Dermis microvascular lymphatic vessel endothelial cell (primary cell): ENCODE measurements at places on chromosomes 11 and 22. TPM values are rescaled to one million over a fixed set of nuclear protein-coding genes. Genes with fewer than 3 reads are reported as not detected.

GRCh38 chr11:14546672-14547071, 26.5 kb upstream of the PSMA1 start:
- no peak for DNase-seq

- DNase-seq, result no peak
Observed at GRCh38 chr22:19784384-19785175, 24.0 kb downstream of the TBX1 start.

DNA sequence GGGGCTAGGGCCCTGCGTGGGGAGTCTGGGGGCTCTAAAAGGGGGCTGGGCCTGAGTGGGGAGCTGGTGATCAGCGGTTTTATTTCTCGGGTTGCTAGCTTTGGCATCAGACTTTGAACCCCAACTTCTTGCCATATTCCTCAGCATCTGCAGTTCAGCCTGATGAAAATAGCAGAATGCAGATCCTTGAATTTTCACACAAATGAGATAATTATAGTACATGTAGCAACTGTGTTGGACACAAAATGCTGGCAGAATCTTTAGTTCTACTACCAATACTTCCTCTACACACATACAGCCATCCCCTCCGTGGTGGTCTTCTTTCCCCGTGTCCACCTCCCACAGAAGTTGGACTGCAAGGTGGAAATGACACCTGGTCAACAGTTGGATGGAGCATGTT, 1.5 kb downstream of the ZC3H7B start:
- DNase-seq, result no peak

GRCh38 chr11:20451568-20451967, 64.1 kb downstream of the PRMT3 start:
- no peak for DNase-seq

GRCh38 chr22:44407987-44408828, 89.8 kb downstream of the RTL6 start:
- no peak for DNase-seq

DNA sequence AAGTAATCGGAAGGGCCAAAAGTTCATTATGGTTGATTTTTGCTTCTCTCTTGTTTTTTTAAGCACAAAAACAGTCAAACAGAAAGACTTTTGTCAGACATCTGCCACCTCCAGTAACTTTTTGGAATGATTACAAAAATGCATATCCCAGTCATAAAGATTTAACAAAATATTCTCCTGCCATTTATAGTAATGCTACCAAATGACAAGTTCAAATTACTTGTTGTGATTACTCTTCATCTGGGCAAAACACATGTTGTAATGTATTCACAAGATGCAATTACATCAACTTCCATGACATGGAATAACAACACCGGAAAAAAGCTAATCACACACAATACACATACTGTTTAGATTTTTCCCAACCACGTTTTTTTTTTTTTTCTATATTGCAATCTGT, 1017.5 kb upstream of the TENM4 start:
- DNase-seq, result no peak

- DNase-seq, result no peak
Observed at GRCh38 chr22:40423310-40423688, 52.9 kb downstream of the SGSM3 start.

GRCh38 chr22:45934659-45935341, 42.2 kb downstream of the WNT7B start:
- peak; percentile 14 for DNase-seq

GRCh38 chr11:33616552-33616951, 84.1 kb downstream of the C11orf91 start:
- no peak for DNase-seq

- no peak for DNase-seq
Observed at GRCh38 chr11:121968638-121969037, 147.4 kb downstream of the BLID start.

DNA sequence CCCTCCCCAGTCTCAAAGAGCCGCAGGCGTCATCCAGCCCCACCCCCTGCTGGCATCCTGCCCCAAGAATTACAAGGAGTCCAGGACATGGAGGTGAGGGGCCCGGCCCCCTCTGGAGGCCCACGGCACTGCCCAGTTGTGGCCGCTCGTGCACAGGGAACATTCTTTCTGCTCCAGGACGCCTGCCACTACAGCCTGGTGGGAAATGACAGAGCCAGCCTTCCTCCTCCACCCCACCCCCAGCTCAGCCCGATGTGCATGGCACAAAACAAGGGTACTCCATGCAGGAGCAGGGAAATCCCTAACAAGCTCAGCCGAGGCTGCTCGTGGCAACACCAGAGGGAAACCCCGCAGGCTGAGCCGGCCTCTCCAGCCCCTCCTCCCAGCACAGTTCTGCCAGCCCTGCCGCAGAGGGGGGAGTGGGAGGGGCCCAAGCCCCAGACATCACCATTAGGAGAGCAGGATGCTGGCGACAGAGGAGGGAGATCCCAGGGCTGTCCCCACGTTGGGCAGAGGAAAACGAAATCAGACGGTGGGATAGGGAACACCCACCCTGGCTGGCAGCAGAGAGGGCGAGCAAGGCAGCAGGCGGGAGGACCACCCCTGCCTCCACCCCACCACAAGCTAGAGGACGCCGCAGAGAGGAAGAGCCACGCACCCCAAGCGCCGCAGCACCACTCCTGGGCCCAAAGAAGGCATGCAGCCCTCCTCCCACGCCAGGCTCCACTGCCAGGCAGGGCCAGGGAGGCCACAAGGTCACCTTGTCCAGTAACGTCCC, 10.0 kb downstream of the IGSF9B start:
- DNase-seq, result no peak

GRCh38 chr11:92852946-92853345, 116.5 kb upstream of the MTNR1B start:
- DNase-seq, result no peak

DNA sequence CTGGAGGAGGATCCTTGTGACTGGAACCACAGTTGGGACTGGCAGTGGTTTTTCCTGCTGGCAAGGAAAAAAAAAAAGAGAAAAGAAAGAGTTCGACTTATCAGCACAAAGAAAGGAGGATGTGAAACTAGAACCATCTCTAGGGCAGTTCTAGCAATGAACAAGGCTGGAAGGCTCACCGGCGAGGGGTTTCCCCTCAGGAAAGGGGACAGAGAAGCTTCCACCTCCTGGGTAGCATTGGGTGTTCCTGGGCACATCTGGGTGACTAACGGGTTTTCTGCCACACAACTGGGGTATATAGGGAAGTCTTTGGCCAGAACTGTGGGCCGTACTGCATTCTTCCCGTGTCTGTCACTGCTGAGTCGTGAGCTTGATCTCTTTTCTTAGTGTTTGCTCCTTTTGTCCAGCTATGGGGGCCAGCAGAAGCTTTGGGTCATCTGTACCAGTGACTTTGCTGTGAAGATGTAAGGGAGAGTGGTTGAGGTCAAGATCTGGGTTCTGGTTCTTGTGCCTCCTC, 109.4 kb upstream of the OR4B1 start:
- no peak for DNase-seq

- no peak for DNase-seq
Observed at GRCh38 chr11:25733777-25734176, 598.2 kb upstream of the ANO3 start.

DNA sequence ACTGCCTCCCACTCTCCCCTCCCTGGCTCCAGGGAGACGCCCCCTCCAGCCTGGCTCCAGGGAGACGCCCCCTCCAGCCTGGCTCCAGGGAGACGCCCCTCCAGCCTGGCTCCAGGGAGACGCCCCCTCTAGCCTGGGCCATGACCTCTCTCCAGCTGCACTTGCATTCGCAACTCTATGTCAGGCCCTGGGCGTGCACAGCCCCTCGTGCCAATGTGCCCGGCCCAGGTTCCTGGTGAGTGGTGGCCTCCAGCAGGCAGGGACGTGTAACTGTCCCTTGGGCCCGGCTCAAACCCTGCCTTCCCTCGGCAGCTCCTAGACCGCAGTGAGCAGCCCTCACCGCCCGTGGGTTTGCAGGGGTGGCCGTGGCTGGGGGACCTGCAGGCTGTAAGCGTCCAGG, 6.9 kb downstream of the MUC6 start:
- no peak for DNase-seq

DNA sequence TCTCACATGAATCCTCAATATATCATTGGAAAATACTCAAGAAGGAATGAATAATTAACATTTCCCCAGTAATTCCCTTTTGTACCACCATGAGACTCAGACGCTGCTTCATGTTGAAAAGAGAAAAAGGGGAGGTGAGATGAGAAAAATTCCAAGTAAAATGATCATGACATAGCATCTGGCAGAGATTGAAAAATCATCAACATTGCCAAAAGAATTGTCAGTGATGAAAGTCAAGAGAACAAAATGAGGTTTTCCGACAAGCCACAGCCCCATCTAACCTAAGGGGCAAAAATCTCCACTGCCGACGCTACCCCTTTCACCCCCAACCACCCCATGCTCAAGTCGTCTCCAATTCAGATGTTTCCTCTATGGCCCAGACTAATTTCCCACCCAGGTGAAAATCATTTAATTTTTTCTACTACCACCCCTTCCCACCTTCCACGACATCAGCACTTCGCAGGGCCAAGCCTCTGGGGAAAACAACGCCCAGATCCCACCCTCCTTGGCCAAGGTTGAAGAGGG, 1.2 kb downstream of the RAB6A start:
- peak; percentile 39 for DNase-seq

GRCh38 chr11:105357764-105358163, 218.2 kb upstream of the CARD18 start:
- DNase-seq, result no peak

DNA sequence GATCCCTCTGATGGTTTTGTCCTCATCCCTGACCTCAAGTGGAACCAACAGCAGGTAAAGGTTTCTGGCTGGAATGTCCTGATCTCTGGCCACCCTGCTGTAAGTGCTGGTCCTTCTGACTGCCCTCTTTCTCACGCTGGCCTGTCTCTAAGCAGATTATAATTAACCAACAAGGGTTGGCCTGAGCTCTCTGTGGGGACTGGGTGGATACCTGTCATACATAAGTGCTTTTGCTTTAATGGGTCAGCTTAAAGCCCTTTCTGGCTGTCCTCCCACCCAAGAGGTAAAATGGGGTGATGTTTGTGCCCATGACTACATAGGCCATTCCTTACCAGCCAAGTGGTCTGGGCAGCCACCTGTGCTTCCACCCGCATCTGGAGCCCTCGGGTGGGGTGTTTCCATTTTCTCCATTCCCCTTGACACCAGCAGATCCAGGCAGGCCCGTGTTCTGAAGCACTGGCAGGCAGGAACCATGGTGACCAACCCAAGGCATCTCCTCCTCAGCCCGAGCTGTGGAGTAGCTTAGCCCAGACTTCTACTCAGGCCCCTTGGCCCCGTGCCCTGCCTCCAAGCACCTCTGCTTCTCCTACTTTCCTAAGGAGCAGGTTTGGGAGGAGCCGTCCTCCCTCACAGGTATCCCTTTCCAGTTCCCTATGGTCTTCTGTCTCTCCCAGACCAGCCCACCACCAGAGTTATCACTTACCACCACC, 17.0 kb upstream of the ST3GAL4 start:
- no peak for DNase-seq

DNA sequence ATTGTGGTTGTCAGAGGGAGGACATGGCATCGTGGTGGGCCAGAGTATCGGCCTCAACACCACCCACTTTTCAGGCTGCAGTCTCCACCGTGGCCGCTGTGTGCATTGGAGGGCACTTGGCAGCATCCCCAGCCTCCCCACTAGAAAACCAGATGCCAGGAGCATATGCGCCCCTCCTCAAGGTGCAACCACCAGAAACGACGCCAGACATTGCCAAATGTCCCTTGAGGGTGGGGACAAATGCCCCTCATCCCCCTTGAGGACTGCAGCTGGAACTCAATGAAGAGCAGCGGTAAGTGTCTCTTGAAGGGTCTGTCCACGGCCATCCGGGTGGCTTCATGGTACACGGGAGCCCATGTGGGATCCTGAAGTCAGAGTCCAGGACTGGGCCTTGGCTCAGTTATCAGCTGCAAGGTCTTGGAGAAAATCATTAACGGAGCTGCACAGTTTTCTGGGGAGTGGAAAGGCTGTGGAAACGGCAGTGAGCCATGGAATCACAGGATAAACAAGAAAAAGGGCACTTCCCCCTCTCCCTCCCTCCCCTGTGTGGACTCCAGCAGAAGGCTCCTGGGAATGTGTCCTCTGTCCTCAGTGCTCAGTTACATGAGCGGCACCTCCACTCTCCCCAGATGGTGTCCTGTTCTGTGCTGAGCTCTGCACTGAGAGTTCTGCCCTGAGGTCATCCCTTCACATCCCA, 324.4 kb upstream of the B3GAT1 start:
- no peak for DNase-seq

DNA sequence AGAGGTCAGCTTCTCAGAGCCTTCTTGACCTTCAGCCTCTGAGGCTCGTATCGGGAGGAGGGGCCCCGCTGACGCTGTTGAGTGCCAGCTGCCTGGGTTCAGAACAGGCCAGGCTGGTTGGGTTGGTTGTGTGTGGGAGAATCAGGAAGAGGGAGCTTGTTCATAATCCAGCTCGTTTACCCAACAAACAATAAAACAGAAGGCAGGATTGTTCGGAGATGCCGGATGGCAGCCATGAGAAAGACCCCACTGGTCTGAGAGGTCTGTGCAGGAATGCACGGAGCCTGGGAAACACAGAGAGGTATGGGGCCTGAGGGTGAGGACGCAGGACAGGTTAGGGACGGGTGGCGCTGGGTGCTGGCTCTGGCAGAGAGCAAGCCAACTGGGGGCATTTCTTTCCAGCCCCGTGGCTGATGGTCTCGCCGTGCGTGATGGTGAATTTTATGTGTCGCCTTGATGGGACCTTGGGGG, 31.6 kb upstream of the SHANK2 start:
- no peak for DNase-seq

DNA sequence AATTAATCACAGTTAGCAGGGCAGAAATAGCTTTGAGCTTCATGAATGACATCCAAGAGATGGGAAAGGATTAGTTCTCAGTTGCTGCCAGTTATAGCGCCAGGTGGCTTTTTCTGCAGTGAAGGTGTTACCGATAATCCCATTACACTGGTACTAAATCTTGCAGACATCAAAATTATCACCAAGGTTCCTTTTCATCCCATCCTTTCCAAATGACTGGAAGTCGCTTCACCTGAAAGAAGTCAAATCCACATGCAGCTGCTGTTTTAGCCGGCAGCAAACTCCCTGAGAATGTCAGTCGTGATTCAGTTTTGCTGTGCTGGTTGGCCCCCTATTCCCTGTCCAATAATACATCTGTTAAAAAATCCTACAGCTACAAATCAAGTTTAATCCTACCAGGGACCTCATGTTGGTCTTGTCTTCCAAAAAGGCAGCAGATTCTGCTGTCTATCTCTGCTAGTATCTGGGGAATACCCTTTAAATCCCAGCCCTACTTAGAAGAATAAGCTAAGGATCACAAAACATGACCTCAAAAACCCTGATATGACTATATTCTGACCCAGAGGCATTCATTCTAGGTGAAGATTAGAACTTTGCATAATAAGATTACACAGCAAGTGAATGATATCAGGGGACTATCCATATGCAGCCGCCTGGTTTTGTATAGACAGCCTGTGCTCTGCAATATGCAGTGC, 31.7 kb downstream of the IMMP1L start:
- no peak for DNase-seq

Gene ENTHD1
- not detected in 2 replicates for total RNA-seq

Gene MFNG
- total RNA-seq, result 97.7 and 197 TPM in 2 replicates

Gene NCF4
- 0.13 TPM in 1 of 2 replicates, not detected in the other for total RNA-seq

Gene LRRN4CL
- 0.38 and 0.51 TPM in 2 replicates for total RNA-seq

Gene GSTT2B
- 5.4 and 7.0 TPM in 2 replicates for total RNA-seq

Gene SLC22A12
- not detected in 2 replicates for total RNA-seq

Gene C11orf87
- total RNA-seq, result not detected in 2 replicates

Gene CARD18
- not detected in 2 replicates for total RNA-seq

Gene GPHA2
- not detected in 2 replicates for total RNA-seq

Gene TTC36
- total RNA-seq, result 0.64 and 0.76 TPM in 2 replicates

Gene SCGB2A2
- total RNA-seq, result not detected in 2 replicates
